Fibroblast of skin of left quadriceps (primary cell): ENCODE measurements at places on chromosomes 3 and 15.

DNA sequence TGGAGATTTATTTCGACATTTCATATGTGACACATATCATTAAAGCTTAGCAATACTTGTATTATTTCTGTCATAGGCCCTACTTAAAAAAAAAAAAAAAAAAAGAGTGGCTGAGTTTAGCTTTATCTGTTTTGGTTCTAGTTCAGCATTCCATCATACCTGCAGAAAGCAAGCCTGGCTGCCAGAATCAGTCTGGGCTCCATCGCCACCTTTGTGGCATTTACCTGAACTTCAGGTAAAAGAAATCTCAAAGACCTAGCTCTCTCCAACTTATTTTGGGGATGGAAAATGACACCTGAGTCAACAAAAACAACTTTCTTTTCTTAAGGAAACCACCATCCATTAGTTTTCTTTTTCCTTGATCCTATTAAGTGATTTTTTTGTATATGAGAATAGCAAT is 82.1 kb downstream of the NEK10 start:
- DNase-seq, result no peak

GRCh38 chr3:36212251-36212650 is 168.1 kb upstream of the STAC start:
- peak; percentile 67 for DNase-seq

GRCh38 chr3:18126772-18127171 is 298.4 kb downstream of the SATB1 start:
- no peak for DNase-seq

- DNase-seq, result peak; percentile 34
Measured at GRCh38 chr3:14410503-14411165, 8.2 kb downstream of the SLC6A6 start.

- no peak for DNase-seq
Measured at GRCh38 chr3:196124608-196125007, 42.7 kb upstream of the TFRC start.

- DNase-seq, result no peak
Measured at GRCh38 chr3:156859578-156859977, 33.4 kb downstream of the LEKR1 start.

DNA sequence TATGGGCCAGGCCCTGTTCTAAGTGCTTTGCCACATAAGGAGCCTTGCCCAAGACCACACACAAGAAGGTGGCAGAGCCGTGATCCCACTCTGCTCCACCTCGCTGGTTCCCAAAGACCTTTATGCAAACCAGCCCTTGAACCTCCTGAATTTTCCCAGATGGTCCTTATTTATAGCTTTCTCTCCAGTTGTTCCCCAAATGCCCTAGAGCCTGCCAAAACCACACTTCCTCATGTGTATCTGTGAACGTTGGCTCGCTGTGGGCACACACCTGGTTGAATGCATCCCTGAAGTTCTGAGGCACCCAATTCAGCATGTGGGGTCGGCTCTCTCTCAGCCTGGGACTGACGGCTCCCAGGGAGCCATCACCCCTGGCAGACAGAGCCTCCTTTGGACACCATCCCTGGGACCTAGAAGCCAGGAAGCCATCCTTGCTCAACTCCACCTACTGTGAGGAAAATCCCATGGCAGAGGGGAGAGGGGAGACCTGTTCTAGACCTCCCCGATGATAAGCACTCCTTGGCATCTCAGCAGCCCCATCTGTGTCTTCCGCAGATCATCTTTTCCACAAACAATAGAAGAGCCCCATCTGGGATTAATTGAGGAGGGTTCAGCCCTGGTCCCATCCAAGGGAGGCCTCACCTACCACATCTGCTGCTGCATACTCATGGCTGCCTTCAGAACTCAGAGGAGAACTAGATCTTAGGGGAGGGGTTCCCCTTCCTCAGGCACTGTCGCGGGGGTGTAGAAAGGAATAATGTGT is 42.3 kb upstream of the LIMD1 start:
- peak; percentile 36 for DNase-seq

DNA sequence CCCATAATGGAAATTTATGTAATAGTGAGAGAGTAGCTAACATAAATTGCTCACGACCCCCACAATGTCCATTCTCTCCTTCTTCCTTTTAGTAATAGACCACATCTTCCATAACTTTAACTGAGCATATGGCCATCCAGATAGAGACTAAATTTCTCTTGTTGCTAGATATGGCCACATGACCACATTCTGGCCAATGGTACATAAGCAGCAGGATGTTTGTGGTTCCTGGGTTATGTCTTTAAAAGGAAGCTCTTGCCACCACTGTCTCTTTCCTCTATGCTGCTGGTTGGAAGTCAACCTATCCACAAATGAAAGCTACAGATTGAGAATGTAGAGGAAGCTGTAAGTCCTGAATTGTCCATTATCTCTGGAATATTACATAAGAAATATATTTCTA is 59.7 kb upstream of the NPHP3 start:
- DNase-seq, result no peak

GRCh38 chr3:174417573-174417972 is 441.6 kb upstream of the NAALADL2 start:
- no peak for DNase-seq

- DNase-seq, result no peak
Measured at GRCh38 chr15:86558252-86558651, 478.6 kb downstream of the AGBL1 start.

GRCh38 chr15:26178640-26179220 is 315.6 kb upstream of the ATP10A start:
- DNase-seq, result no peak

- DNase-seq, result no peak
Measured at GRCh38 chr3:68986496-68987208, 26.8 kb downstream of the EOGT start.

DNA sequence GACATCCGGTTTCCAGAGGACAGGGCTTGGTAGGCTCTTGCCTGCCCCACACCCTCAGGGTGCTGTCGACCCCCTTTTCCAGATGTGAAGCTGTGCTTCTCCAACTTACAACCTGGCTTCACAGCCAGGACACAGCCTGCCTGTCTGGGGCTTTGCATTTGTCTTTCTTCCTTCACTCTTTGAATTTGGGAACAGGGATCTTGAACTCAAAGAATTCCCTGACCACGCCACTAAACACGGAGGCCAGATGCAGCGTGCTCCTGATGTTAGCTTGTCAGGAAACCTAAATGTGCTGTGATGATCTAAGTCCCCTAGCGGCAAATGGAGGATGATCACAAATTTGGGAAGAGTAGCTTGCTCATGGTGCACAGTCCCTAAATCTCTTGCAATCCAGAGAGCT is 244.8 kb upstream of the RGMA start:
- DNase-seq, result no peak

GRCh38 chr3:166360720-166361119 is 523.5 kb upstream of the BCHE start:
- DNase-seq, result no peak

DNA sequence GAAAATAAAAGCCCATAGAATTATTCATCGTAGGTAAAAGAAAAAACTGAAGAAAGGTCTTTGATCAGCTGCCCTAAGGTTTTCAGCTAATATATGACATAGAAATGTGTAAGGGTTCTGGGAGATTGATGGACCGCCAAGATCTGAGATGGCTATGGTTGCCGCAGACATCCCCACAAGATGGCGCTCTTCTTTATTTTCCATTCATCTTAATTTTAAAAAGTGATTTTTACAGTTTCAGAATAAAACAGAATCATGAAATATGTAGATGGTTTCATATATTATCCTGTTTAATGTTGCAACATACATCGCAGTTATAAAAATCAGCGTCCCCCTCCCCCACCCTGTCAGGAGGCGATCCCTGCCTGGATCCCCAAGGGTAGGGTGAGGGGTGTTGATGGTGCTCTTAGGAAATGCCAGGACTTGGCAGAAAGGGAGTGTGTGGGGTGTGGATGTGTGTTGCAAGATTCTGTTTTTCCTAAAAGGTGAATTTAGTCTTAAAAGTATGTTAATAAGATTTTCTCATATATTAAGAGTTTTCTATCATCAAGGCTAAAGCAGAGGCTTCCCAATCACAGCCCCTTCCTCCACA is 68.8 kb downstream of the ANXA2 start:
- no peak for DNase-seq

GRCh38 chr15:26182441-26182840 is 319.3 kb upstream of the ATP10A start:
- peak; percentile 61 for DNase-seq

DNA sequence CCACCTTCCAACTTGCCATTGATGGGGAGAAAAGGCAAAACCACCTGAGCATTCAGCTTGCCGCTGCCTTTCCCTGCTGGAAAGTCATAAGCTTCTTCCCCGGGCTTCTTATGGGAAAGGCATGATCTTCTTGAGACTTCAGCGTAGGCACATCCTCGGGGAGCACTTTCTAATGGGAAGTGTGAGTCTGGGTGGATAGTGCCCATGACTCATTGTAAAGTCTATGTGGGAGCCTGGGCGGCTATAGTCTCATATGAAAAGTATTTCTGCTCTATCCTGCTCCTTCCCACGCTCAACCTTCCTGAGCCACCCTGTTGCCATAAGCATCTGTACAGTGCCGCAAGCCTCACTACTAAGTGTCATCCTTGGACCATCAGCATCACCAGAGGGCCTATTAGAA is 309.9 kb upstream of the THBS1 start:
- DNase-seq, result peak; percentile 88

DNA sequence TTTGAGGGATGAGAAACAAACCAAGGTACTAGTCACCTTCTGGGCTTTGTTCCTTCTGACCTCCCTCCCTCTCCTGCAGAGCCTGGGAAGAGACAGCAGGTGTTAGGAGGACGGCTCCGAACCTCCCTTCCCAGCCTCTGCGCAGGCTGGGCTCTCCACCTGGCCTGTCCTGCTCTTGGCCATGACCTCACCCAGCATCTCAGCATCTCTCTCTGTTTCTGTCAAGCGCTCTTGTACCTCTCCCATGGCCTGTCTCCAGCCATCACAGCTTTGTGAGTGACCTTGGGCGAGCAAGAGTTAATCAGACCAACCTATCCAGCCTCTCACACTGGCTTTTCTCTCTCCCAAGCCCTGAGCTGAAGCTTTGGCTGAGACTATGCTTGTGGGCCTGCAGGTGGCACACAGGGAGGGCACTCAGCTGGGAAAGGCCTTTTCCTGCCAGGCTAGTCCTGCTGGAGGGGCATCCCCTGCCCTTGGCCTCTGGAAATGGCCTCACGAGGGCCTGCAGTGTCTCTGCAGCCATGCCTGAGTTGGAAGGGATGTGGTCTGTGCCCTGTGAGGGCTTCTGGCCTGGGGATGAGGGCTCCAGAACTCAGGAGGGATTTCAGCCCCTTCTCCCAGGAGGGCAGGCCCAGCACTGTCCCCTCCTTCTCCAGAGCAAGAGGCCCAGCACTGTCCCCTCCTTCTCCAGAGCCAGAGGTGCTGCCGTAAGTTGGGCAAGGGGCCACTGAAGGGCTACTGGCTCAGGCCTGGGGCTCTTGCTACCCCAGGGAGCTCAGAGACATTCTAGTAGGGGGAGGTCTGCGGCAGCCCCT is 2.1 kb downstream of the CHST13 start:
- no peak for DNase-seq

GRCh38 chr3:24674261-24674660 is 179.6 kb upstream of the THRB start:
- no peak for DNase-seq

- DNase-seq, result no peak
Measured at GRCh38 chr15:41969851-41970431, 2.4 kb downstream of the EHD4 start.

GRCh38 chr3:183094711-183095110 is 4.6 kb downstream of the MCCC1 start:
- DNase-seq, result no peak

DNA sequence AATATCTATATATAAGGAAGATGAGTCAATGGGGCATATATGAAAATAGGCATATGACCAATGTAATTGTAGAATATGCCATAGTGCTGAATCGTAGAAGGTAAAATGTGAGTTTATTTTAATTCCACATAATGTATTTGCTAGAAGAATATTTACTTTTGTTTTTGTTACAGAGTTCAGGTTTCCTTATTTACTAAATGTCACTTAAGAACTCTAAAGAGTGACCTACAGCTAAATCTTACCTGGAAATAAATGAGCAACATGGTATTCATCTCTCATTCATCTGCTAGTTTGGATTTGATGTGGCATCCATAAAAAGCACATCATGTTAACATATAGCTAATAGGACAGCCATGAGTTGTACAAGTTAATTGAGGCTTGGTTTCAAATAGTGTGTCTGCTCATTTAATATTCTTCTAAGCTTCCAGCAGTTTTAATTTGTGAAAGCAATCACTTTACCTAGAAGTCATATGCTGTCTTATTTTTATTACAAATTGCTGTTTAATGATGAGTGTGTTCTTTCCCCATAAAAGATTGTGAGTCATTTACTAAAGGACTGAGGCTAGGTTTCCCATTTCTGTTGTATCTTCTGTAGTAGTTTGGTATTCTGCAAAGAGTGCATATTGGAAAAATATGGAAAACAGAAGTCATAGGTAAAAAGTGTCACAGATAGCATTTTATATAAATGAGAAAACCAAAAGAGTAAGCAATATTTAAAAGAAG is 222.1 kb upstream of the POU1F1 start:
- DNase-seq, result no peak
